Left colon (tissue), 2 donors: ENCODE measurements at places on chromosomes 7 and 10.

GRCh38 chr7:91780521-91780920 is 100.0 kb downstream of the MTERF1 start:
- no peak for DNase-seq

DNA sequence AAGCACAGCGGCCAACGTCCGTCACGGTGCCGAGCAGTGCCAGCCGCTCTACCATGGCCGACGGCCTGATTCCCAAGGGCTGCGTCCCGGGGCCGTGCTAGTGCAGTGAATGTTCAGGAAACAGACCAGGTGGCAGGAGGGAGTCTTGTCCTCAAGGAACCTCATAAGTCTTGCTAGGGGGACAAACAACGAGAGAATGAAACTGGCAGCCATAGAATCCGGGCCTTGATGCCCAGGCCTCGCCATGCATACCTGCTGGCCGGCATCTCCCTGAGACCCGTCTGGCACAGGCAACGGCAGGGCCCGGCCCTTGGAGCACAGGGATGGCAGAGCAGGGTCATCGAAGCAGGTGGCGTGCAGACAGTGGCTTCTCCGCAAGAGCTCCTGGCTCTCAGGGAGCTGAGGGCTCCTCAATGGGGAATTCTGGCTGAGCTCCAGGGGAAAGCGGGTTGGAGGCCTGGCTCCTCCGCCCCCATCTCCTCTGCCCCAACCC is 58.8 kb downstream of the DIP2C start:
- no peak for DNase-seq

- no peak for DNase-seq
Observed at GRCh38 chr7:141042222-141043193, 27.8 kb upstream of the MRPS33 start.

- no peak for DNase-seq
Observed at GRCh38 chr10:95391581-95392216, 100.9 kb upstream of the PDLIM1 start.

- DNase-seq = no peak
Observed at GRCh38 chr7:134276951-134277350, 39.8 kb downstream of the SLC35B4 start.

DNA sequence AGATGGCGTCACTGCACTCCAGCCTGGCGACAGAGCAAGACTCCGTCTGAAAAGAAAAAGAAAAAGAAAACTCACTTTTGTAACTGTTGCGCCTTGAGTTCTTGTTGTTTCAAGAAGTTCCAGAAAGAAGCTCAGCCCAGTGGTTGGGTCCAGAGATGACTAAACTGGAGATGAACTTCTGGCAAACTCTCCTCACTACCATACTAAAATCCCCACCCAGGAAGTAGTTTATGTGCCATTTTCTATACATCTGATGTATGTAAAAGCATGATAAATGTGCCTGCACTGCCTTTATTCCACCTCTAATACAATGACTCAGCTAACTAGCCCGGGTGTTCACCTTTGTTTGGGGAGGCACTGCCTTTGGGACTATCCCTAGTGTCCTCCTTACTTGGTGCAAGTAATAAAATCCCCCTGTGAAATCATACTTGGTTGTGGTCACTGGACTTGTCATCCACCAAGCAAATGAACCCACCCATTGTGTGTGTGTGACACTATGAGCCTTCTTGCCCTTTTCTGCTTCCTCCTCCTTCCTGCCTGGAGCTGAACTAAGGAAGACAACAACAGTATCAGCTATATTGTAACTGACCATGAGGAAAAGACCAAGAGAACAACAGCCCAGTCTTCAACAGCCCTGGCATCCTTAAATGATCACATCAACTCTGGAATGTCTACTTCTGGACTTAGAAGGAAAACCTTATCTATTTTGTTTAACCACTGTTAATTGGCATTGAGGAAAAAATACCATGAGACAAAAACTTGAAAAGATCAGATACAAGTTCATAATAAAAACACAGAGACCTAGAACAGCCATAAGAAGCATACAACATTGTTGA is 33.6 kb downstream of the JMJD1C start:
- no peak for DNase-seq

DNA sequence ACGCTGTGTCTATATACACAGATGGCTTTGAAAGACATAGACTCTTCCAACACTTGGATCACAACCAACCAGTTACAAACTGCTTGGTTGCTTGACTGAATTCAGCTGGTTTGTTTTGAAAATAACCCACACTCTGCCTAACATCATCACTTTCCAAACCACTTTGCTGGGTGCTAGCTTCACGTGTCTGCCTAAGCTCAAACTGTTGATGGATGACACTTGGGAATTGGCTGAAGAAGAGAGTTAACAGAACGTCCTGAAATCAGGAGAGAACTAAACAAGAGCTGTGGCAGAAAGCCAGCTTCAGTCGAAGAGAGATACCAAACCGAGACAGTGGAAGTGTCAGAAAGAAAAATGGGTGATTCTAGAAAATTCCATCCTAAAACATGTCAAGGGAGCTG is 420.8 kb upstream of the AUTS2 start:
- no peak for DNase-seq

DNA sequence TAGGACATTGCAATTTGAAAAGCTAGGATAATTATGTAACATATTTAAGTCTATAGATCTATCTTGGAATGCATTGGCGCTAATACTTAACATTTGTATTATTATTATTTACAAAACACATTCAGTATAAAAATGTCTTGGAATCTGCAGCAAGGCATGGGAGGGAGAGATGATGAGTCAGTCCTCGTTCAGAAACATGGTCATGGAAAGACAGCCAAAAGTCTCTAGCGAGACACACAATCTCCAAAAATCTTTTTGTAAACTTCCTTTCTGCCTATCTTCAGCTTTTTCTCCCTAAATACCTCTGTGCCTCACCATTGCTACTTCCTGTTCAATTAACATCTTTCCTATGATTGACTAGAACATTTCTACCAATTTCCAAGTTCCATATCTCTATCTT is 188.4 kb upstream of the CACNA2D1 start:
- no peak for DNase-seq

- DNase-seq = no peak
Observed at GRCh38 chr7:47373871-47374451, 207.9 kb downstream of the TNS3 start.

DNA sequence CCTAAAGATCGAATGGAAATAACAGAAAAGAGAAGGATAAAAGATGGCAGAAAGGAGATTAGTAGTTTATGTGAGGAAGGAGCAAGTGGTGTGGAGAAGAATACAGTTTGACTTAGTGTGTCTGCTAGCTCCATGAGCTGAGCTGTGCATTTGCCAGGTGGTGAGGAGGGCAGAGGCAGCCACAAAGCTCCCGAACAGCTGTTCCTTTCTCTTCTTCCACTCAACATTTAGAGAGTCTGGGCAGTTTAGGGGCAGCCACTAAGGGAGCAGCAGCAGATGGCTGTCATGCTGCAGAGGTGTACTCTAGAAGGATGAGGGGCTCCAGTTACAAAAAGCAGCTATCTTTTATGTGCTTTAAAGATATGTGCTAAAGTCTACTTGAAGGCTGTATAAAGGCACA is 674.4 kb downstream of the GRM8 start:
- DNase-seq = no peak

DNA sequence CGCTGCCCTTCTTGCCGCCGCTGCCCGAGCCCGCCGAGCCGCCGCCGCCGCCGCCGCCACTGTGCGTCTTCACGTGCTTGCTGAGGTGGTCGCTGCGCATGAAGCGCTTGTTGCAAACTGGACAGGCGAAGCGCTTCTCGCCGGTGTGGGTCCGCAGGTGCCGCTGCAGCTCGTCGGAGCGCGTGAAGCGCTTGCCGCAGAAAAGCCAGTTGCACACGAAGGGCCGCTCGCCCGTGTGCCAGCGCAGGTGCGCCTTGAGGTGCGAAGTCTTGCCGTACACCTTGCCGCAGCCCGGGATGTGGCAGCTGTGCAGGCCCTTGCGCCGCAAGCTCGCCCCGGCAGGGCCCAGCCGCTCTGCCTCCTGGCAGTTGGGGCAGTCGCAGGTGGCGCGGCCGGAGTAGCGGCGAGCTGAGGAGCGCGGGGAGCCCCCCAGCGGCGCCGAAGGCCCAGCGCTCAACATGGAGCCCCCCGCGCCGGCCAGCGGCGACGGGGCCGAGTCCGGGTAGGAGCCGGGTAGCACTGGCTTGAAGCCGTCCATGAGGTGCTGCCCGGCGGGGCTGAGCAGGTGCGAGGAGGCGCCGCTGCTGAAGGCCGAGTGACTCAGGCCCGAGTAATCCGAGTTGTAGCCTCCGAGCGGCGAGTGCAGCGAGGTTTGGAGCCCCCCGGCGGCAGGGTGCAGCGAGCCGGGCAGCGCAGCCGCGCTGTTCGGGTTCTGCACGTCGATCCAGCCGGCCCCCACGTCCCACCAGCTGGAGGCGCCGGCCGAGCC is 2.1 kb downstream of the SP8 start:
- no peak for DNase-seq

- DNase-seq = no peak
Observed at GRCh38 chr10:113801569-113801968, 50.1 kb downstream of the PLEKHS1 start.

GRCh38 chr10:124059551-124059950 is 33.8 kb downstream of the CHST15 start:
- DNase-seq = no peak

DNA sequence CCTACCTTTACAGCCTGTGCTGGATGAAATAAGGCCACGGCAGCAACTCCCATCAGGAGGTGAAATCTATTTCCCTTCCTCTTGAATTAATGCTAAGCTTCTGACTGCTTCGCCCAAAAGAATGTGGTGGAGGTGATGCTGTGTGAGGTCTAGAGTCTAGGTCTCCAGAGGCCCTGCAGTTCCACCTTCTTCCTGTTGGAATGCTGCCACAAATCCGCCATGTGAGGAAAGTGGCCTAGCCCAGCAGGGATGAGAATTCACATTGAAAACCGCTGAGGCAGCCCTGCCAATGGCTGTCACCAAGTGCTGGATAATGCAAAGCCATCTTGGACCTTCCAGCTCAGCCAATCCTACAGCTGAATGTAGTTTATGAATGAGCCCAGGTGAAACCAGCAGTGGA is 28.0 kb downstream of the RHOBTB1 start:
- no peak for DNase-seq

DNA sequence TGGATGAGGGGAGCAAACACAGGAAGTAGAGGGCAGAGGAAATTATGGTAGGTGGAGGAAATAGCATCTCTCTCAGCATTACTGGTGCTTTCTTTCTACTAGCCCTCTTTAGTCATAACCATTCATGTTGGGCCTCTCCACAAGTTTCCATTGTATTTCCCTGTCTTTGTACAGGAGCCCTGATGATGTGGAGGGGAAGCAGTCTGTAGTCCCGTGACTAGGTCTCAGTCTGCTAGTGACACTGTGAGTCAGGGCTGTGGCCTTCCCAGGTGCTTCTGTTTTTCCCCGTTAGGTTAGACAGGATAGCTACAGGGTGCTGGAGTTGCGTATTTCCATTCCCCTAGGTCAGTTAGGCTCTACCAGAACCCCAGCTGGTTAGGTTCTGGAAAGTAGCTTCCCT is 82.9 kb upstream of the NAMPT start:
- no peak for DNase-seq

GRCh38 chr7:6423942-6424701 is 23.6 kb downstream of the DAGLB start:
- no peak for DNase-seq

DNA sequence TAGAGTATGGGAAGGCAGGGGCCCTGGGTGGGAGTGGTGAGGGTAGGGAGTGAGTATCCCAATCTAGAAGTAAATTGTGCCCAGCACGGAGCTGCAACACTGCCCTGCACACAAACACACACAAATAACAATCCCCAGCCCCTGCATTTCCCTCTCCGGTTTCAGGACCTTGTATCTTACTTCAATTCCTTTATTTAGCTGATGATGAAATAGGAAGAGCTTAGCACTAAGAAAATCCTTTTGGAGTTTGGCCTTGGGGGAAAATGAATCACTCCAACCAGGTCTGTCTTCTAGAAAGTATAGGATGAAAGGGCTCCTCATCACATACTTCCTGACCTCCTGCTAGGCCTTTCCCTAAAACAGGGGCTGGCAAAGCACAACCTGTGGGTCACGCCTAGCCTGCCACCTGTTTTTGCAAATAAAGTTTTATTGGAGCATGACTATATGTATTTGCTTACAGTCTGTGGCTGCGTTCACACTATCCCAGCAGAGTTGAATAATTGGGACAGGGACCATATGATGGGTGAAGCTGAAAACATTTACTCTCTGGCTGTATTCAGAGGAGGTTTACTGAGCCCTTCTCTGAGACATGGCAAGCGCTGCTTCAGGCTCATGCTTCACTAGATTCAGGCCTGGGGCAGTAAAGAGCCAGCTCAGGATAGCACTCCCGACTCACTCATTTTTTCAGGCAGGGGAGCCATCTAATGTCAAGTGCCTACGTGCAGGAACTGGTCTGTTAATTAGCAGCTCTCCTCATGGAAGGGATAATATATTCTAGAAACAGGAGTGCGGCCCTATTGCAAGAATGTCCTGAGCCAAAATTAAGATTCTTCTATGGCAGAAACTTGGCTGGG is 111.0 kb downstream of the EGFR start:
- DNase-seq = no peak

- DNase-seq = no peak
Observed at GRCh38 chr7:74455928-74456327, 2.2 kb downstream of the GTF2IRD1 start.

DNA sequence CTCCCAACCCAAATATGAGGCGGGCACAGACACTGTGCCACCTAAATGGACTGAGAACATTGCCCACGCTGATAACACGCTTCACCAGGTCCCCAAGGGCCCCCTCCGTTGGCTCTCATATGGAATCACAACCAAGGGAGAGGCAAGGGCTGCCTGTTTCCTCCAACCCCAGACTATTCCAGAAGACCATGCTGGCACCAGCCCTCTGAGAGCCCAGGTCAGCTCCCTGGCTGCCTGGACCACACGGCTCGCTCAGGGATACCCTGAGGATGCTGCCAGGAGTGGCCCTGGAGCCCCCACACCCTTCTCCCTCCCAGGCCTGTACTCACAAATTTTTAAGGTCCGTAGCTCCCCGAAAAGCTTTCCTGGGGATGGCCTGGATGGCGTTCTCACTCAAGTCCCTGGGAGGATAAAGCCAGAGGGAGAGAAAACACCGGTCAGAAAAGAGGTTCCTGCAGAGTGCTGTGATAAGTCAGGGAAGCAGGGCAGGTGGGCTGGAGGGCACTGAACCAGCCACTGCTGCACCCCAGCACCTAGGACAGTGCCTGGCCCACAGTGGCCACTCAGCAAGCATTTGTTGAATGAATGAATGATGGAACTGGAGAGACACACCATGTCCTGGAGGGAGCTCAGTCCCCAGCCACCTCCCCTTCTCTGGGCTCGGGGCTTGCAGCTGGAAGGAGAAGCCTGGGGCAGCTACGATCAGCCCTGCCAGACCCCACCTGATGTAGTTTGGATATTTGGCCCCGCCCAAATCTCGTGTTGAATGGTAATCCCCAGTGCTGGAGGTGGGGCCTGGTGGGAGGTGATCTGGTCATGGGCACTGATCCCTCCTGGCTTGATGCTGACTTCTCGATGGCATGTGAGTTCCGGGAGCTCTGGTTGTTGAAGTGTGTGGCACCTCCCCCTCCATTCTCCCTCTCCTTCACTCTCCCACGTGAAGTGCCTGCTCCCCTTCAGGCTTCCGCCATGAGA is 119.8 kb downstream of the SLIT1 start:
- DNase-seq = no peak

DNA sequence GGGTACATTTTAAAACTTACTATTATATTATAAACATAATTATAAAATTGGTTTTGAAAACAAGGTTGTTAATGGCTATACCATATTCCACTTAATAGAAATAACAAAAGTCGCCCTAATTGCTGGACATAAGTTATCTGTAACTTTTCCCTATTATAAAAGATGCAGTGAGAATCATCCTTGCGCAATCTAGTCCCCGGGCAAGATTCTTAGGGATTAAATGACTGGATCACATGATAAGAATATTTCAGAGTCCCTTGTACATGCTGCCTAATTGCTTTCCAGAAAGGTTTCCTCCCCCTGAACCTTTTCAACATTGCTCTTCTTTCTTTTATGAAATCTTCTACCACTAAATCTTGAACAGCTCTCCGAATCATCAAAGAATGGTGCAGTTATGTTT is 479.8 kb upstream of the MKI67 start:
- DNase-seq = no peak
